ENCODE measurements at places on chromosomes 2 and 18.

GRCh38 chr2:195238826-195239225 lies 418.2 kb upstream of the SLC39A10 start:
- peak; percentile 65 for DNase-seq

DNA sequence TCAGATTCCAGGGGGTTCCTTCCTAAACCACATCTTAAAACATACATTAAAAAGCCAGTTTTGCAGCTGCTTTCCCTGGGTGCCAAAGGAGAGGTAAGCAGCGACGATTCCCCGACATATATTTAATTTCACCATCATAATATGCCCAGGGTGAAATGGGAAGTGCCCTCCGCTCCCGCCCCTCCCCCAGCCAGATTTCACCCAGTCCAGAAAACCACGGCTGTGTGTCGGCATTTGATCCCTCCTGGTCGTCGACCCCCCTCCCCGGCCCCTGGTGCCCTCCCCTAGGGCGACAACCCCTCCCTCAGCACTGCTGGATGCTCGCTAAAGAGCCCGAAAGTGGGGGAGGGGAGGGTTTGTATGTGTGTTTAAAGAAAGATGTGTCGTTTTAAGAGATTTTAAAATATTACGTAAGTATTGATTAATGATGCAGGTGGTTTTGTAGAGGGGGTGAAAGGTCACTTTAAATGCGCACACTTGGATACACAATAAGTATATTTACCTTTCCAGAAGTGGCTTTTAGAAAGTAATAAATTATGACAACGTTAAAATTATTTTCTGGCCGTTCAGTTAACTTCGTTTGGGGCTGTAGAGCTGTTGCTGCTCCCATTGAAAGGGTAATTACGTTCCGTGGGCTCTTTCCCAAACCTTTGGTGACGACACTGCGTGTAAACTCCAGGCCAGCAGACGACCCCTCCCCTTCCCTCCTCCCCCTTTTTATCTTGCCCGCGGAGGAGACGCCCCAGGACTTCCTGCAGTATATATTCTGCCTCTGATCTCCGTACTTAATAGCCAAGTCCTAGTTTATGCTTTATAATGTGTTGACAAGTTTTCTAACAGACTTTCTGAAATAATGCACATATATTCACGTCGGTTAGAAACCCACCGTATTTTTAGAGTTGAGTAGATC lies 3.4 kb upstream of the BCL11A start:
- DNase-seq: no peak

- no peak for DNase-seq
Observed at GRCh38 chr2:68091439-68092034, 28.7 kb upstream of the C1D start.

- DNase-seq: no peak
Observed at GRCh38 chr18:40925071-40925541, 1029.9 kb upstream of the PIK3C3 start.

DNA sequence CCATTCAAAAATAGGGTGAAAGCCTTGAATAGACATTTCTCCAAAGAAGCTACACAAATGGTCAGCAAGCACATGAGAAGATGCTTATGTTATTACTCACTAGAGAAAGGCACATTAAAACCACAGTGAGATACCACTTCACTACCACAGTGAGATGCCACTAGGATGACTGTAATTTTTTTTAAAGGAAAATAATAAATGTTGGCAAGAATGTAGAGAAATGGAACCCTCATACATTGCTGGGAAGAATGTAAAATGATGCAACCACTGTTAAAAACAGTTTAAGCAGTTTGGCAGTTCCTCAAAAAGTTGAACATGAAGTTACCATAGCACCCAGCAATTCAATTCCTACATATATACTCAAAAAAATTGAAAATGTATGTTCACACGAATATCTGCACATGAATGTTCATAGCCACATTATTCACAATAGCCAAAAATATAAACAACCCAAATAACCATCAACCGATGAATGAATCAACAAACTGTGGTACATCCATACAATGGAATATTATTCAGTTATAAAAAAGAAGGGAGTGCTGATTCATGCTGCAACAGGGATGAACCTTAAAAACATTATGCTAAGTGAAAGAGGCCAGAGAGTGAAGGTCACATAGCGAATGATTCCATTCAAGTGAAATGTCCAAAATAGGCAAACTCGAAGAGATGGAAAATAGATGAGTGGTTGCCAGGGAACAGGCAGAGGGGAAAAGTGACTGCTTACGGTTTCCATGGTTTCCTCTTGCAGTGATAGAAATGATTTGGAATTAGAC lies 156.2 kb upstream of the NDUFV2 start:
- no peak for DNase-seq

- no peak for DNase-seq
Observed at GRCh38 chr2:232448304-232448690, 7.7 kb upstream of the ALPI start.

GRCh38 chr2:128361376-128362131 lies 42.9 kb upstream of the HS6ST1 start:
- DNase-seq: no peak

DNA sequence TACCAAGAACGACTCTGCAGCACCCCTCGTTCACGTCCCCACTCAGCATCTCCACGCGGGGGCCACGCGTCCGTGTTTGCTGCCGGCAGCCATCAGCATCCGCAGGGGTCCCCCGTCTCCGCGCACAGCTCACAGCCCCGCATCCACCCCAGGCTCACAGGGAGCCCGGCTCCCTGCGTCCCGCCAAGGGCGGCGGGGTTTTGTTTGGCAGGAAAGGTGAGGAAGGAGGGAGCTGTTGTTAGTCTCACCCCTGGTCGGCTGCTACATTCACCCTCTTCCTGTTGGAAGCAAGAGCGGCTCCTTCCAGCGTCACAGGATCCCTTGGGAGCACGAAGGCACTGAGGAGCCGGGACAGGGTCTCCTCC lies 131.0 kb upstream of the CTDP1 start:
- DNase-seq: no peak

DNA sequence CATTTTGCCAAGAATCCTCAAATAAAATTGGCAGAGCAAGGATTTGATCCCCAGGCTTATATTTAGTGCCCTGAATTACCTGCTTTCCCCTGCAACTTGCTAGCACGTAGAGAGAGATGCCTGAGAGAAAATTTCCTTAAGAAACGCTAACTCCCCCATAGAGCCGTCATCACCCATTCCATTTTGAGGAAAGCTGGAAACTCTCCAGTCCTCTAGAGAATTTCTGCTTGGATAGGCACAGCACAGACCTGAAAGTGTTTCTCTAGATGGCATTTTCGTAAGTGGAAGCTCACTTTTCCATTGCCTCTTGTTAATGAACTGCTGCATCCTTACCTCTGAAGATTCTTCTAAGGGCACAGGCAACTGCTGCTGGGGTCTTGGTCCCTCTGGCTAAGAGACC lies 277.8 kb upstream of the SIX2 start:
- DNase-seq: no peak

DNA sequence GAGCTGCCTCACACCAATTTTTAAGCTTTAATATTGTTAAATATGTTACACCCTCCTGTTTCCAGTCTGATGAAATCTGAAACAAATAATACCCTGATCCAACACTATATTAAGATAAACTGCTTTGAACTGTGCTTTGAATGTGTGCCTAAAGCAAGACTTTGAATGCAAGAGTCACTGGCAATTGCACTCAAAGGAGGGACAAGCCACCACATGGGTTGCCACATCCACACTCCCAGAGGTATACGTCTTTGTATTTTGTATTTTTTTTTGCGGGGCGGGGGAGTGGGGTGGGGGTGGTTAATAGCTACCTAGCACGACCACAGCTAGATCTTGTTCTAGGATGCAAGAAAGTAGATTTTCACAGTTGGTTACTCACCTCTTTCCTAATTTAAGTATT lies 1.8 kb upstream of the ZEB2 start:
- DNase-seq: no peak

GRCh38 chr2:179861416-179862067 lies at the start of gene ZNF385B:
TSS of gene ZNF385B (minus strand) at chr2:179861612.
- DNase-seq: no peak

DNA sequence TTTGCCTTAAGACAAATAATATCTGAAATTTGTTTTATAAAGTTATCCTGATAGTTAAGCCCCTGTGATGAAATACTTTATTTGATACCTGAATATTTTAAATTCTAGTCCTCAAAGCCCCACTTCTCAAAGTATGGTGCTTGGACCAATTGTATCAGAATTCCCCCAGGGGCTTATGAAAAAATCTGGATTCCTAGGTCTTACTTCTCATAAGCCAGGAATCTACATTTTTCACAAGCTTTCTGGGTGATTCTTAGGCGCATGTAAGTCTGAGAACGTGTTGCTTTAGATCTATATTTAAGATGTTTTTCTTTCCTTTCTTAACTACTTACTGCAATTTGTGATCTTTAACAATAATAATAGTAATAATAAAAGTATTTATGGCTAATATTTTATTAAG lies 53.1 kb downstream of the MYO1B start:
- DNase-seq: no peak

- no peak for DNase-seq
Observed at GRCh38 chr2:200533754-200534153, 7.7 kb downstream of the SGO2 start.

- no peak for DNase-seq
Observed at GRCh38 chr2:136994793-136995192, 229.4 kb downstream of the THSD7B start.

- DNase-seq: no peak
Observed at GRCh38 chr2:152790883-152791282, 72.5 kb downstream of the ARL6IP6 start.

- DNase-seq: no peak
Observed at GRCh38 chr18:74040008-74040407, 107.6 kb downstream of the FBXO15 start.

GRCh38 chr2:21599417-21599816 lies 475.6 kb downstream of the TDRD15 start:
- DNase-seq: no peak

DNA sequence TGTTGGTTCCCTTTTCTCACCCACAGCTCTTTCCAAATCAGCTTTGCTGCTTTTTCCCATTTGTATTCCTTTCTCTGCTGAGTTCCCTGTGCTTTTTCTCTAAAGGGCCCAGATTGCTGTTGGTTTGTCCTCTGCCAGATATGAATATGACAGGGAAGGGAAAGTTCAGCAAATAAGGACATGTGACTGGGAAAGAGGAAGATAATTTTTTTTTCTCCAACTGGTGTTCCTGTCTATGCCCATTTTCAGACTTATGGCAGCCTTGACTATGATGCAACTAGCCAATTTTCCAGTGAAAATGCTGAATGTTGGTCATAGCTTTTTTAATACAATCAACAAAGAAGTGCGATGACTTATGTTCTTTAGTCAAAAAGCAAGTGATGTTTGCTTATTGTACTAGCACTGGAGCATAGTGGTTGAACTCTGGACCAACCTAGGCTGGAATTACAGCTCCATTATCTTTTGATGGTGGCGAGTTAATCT lies 7.7 kb downstream of the MDH1 start:
- DNase-seq: no peak

DNA sequence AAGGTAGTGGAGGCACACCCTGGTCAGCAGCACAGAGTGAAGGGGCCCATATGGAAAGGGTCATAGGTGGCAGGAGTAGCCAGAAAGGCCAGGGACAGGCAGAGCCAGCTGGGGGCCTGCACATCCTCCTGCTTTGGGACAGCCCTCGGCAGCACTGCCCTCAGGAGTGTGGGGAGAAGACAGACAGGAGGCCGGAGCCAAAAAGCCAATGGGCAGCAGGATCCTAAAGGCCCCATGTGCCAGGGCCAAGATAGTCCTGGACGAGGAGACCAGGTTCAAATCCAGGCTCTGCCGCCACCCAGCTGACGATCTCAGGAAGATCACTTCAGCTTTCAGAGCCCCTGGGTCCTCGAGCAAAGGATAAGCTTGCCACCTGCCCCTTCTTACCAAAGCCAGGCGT lies 220.1 kb downstream of the TMEM163 start:
- DNase-seq: no peak

DNA sequence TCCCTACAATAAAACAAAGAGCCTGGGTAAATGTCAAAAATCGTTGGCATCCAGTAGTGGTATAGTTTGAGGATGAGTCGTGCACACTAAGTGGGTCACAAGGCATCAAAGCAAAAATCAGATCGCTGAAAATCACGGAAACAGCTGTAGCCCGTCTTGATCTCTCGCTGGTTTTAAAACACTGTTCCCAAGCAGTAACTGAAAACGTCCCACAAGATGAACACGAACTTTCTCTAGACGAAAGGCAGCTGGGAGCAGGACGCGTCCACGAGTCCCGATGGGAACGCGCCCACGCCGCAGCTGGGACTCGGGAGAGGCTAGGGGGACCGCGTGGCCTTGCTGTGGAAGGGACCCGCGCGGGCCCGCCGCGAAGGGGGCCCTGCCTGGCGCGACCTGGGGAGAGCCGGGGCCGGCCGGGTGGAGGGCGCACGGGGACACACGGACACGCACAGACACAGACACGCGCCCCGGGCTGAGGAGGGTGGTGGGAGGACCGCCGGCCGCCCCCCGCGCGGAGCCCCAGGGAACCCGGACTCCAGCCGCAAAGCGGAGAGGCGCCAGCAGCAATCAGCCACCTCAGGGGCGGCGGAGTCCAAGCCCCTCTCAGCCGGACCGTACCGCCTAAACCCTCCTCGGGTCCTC lies 651 bp downstream of the STK17B start:
- DNase-seq: no peak

GRCh38 chr2:166792808-166793207 lies 95.5 kb upstream of the XIRP2 start:
- DNase-seq: no peak

GRCh38 chr2:126543081-126543480 lies 112.9 kb upstream of the GYPC start:
- no peak for DNase-seq

- no peak for DNase-seq
Observed at GRCh38 chr18:58565021-58565420, 63.9 kb downstream of the ALPK2 start.

GRCh38 chr18:55090564-55091188 lies 131.4 kb upstream of the CCDC68 start:
- DNase-seq: no peak

GRCh38 chr2:233713262-233713615 lies 532 bp downstream of the UGT1A5 start:
- DNase-seq: no peak

GRCh38 chr2:160381425-160381951 lies 112.1 kb downstream of the RBMS1 start:
- no peak for DNase-seq

GRCh38 chr18:63974991-63975390 lies 5.1 kb downstream of the SERPINB8 start:
- peak; percentile 8 for DNase-seq

GRCh38 chr18:62870643-62871042 lies 155.3 kb downstream of the PHLPP1 start:
- DNase-seq: no peak

DNA sequence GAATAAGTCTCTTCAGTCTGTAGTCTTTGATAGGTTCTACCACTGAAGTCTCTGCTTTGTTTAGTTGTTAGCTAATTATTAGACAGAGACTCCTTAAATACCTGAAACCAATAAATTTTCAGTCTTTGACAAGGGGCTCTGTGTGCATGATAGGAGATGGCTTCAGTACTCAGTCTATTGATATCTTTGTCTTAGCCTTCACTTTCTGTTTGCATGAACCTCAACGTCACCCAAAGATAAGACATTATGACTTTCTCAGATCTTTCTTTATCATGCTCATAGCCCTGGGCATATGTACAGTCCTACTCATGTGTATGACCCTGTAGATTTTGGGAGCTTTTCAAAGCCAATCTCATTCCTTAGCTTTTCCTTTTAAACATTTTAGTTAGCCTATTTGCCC lies 183.5 kb upstream of the GCFC2 start:
- no peak for DNase-seq
